ENCODE measurements at places on chromosomes 4 and X.

DNA sequence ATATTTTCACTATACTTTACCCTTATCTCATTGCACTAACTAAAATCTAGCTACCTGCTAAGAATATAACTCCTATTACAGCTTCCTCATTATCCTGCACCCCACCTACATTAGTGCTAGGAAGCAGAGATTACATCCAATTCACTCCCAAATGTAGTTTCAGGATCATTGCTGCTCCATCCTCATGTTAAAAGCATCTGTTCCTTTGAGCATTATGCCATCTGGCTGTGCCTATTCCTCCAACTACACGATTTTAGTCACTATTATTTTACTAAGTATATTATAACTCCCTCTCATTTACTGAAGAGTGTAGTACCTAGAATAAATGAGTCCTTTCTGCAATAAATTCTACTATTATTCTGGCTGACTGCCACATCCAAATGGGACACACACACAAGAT lies 1586.9 kb downstream of the TECRL start:
- no peak for DNase-seq

- no peak for DNase-seq
Measured at GRCh38 chr4:149910604-149911350, 95.1 kb upstream of the IQCM start.

GRCh38 chrX:112025753-112026152 lies 56.8 kb downstream of the TRPC5 start:
- DNase-seq, result no peak

GRCh38 chrX:107599450-107599861 lies 28.9 kb upstream of the PRPS1 start:
- DNase-seq, result no peak

DNA sequence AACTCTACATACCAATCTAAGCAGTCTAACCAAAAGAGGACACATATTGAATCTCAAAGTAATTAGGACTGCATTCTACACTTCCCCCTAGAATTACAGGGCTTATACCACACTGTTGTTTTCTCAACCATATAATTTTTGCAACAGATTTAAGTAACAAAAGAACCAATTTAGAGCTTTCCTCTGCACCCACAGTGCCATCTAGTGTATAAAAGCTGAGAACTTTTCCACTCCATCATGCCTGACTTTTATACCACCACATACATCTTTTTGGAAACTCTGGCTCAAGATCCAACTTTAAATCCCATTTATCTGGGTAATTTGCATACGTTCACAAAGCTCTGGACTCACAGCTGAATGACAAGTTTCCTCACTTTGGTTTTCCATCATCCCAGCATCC lies 99.5 kb downstream of the EFHC2 start:
- peak; percentile 56 for DNase-seq

Data from GM23248 (cell line).